Stimulated activated CD4-positive, alpha-beta T cell treated with anti-CD3 and anti-CD28 coated beads, Interleukin-1b, Interleukin-23, amount 100 ng/mL, for 1 hour (primary cell): ENCODE measurements at places on chromosomes 12 and 14.

DNA sequence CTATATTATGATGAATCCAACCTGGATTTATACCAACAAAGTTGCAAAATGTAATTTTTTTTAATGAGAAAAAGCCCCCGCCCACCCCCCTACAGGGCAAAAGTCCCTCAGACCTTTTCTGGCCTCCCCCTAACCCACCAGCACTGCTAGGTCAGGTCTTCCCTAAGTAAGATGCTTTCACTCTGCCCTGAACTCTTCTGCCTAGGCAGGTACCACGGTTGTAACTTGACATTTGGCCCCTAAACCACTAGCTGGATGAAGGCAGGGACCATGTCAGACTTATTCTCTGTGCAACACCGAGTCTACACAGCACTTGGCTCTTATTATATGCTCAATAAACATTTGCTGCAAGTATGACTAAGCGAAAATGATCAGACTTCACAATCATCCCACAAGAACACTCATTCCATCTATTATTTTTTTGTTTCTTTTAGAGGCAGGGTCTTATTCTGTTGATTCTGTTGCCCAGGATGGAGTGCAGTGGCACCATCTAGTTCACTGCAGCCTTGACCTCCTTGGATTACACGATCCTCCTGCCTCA is 63.2 kb downstream of the SPRING1 start:
- no peak for DNase-seq

DNA sequence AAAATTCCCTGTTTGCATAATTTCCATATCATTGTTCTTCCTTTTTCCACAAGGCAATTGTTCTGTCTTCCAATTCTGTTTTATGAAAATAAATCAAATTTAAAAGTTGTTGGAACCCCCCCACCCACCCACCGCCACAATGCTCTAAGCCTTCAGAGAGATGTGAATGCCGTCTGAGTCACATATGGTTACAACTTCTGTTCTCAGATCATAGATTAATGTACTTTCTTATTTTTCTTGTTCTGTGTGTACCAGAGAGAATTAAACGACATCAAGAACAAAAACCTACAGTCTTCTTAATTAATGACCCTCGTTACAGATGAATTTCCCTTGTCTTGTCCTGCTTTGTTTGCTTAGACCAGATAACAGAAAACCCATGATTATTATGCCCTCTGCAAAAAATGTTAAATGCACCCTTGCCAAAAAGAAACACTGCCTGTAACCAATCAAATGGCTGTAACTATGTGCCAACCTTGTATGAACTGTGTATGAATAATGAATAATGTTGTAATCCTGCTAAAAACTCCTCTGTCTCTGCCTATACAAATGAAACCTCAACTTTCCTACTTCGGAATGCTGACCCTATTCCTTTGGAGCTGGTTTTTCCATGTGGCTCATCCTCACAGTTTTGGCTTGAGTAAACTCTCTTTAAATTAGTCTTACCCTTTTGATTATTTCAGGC is 14.0 kb downstream of the OR6S1 start:
- DNase-seq, result no peak

- no peak for DNase-seq
Measured at GRCh38 chr12:62686938-62687337, 220.3 kb downstream of the MON2 start.

- no peak for DNase-seq
Measured at GRCh38 chr12:49537231-49537751, 1.5 kb upstream of the KCNH3 start.

DNA sequence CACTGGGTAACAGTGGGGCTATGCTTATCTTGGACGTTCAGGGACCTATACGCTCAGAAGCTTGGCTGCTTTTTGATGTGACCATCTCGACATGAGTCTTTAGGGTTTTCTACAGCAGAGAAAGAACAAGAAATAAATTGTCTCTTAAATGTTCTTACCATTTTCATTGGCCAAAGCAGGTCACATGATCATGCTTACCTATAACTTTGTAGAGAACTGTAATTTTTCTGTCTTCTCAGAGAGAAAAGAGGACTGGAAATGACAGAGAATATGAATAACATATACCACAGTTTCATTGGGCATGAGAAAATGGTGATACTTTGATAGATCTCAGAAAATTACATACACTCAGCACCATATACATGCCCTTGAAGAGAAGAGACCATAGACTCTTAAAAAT is 390.9 kb downstream of the NRXN3 start:
- DNase-seq, result no peak

GRCh38 chr12:6093764-6094163 is 30.7 kb downstream of the VWF start:
- DNase-seq, result no peak

DNA sequence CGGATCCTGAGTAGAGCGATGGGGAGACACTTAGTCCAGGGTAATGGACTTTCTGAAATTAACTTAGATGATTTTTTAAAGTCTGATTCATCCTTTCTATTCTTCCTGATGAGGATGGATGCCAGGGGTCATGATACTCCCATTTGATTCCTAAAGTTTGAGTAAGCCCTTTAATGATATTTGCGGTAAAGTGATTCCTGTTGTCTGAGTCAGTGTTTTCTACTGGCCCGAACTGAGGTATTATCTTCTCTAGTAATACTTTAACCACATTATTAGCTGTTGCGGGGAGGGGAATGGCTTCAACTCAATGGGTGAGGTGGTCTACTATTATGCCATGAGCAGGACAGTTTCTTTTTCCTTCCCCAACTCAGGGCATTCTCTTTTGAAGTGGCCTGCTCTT is 111.6 kb downstream of the RIN3 start:
- no peak for DNase-seq

GRCh38 chr14:49008363-49008762 is 577.8 kb downstream of the RPS29 start:
- DNase-seq, result no peak

DNA sequence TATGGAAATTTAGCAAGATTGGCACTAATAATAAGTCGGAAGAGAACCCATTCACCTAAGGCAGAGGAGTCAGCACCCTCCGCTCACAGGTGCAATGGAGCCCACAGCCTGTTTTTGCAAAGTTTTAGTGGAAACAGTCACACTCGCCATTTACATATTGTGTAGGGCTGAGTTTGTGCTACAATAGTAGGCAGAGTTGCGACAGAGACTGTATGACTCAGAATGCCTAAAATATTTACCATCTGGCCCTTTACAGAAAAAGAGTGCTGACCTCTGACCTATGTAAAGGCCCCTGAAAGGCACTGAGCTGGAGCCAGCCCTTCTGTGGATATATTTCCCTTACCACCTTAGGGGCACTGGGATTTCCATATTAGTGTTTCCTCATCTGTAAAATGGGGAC is 79.0 kb downstream of the PRIMA1 start:
- DNase-seq, result no peak

- DNase-seq, result no peak
Measured at GRCh38 chr14:42428996-42429395, 822.3 kb downstream of the LRFN5 start.

DNA sequence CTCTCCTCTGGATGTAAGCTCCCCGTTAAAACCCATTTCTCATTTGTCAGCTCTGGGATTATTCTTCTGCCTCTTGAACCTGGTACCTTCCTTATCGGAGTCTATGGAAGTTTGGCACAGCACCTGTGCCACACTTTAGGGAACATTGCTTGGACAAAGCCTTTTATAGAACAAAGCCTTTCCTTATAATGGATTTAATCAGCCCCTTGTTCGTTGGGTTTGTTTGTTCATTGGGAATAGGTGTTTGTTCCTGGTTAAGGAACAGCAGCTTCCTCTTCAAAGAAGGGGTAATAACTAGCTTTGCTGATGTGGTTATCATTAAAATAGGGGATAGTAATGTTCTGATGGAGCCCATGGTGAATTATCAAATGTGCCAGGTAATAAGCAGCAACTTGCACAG is 70.4 kb downstream of the NRXN3 start:
- no peak for DNase-seq

DNA sequence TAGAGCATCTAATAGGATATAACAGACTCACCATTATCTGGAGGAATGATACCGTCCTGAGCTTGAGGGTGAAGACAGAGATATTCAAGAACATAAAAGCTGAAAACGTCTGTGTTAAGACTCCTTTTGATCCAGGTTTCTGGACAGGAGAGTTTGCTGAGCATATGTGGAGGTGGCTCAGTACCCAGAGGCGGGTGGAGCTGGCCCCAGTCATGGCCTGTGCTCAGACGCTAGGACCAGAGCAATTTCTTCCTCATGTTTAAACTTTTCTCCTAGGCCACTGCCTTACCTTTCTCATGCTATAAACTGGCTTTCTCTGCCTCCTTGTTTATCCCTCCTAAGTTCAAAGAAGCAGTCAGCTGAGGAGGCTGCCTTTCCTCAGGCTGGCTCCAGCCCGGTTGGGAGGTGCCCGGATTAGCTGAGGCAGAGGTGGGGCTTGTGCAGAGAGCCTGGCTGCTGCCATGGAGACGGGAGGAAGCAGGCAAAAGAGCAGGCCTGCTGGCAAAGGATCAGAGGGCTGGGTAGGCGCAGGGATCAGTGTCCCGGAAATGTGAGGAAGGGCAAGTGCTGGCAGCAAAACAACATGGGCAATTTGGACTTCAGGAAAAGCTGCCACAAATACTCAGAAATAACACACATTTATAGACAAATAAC is 13.7 kb downstream of the COA8 start:
- no peak for DNase-seq

- no peak for DNase-seq
Measured at GRCh38 chr12:116838365-116838764, 42.9 kb downstream of the HRK start.

DNA sequence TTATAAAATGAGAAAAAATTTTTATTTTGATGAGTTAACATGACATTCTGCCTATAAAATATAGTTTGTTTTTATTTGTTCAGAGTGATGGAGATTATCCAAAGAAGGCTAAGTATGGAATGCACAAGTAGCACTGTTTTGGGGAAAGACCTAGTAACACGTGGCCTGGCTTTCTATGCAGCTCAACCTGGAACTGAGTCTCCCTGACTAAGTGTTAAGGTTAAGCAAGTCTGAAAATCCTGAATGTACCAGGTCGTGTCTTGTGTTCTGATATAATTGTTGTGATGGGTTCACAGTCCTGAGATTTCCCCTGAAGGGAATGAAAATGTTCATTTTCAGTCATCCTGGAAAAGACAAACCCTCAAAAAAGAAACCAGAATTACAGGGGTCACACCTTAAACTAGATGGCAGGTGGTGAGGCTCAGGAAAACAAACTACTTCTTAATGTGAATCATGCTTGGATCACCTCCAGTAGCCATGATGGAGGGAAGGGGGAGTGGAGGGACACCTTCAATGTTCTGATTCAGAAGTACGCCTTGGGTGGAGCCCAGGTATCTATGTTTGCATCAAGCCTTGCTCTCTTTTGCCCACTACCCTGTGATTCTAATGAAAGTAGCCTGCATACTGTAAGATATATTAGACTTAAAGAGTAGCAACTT is 236.8 kb downstream of the ALX1 start:
- no peak for DNase-seq

GRCh38 chr14:90483571-90483974 is 86.7 kb downstream of the CALM1 start:
- no peak for DNase-seq

GRCh38 chr14:55581342-55581771 is 1.4 kb downstream of the KTN1 start:
- DNase-seq, result no peak

GRCh38 chr12:62660756-62661155 is 194.1 kb downstream of the MON2 start:
- no peak for DNase-seq

DNA sequence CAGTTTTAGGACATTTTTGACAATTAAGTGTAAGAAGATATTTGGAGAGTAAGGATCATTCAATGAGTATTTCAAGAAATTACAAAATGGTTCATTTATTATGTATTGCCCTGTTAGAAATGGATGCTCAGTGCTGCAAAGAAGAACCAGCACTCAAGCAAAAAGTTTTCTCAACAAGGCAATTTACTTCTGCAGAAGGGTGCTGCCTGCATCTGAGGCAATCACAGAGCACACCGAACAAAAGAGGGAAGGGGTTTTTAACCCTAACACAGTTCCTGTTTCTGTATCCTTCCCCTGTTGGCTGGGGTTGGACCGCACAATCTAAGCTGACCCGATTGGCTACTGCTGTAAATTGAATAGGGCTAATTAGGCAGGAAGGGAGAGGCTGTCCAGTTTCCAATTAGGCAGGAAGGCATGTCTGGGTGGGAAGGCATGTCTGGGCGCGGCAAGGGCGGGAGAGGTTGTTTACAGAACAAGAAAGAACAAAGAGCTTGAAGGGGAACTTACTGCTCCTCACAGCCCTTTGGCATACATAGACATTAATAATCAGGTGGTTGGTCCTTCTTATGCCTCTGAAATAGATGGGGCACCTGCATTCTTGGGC is 41.4 kb downstream of the SPTSSA start:
- DNase-seq, result no peak
